Cortex of kidney (tissue), 1 donor: ENCODE measurements at places on chromosomes 7 and 10.

DNA sequence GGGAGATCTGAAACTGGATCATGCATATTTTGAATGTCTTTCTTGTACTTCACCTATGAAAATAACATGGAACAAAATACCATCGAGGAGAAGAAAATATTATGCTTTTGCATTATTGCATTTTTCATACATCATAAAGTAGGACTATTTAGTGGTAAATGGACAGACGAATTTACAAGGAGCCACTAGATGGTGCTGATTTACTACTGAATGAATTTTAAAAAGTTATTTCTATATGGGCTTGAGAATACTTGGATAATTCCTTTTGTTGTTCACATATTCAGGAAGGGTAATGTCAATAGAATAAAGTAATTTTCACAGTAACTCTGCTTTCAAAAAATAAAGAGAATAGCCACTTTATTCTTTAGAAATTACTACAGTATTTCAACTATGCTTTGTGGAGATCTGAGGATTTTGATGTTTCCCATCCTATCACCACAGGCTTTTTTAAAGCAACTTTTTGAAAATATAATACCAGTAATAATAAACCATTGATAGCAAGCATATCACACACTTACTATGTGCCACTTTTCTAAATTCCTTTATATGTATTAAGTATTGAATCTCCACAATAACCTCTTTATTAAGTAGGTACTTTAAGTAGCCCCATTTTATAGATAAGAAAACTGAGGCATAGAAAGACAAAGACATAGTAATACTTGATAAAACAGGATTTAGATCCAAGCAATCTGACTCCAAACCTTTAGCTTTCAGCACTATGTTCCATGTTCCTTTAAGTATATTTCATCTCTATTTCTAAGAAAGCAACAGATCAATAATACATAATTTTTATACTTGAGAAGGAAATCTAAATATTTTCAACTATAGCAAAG, 38.6 kb downstream of the NEBL start:
- no peak for DNase-seq

DNA sequence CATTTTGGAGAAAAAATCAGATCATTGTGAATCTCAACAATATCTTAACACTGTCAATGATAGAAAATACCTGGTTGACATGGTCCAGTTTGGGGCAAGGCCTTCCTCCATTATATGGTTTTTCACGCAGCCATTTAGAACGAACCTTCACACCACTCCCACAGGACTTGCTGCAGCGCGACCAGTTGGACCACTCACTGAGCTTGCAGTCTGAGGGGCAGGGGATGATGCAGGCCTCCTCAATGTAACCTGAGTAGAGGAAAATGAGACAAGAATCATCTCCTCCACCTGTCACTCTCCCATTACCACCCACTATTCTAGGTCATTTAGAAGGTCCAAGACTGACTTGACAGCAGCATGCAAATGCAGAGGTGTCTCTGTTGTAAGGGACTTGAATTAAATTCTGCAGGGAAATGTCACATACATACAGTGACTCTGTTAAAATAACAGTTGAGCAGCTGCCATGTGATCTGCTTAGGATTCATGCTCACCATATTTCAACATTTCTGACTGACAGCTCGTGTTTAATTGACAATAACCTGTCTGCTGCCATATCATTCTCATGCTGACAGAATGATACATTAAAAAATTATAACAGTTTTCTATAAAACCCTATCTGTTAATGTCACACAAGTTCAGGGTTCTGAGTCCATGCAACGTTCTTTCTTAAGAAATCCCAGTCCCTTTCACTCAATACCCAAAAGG, 403.0 kb downstream of the THSD7A start:
- no peak for DNase-seq

DNA sequence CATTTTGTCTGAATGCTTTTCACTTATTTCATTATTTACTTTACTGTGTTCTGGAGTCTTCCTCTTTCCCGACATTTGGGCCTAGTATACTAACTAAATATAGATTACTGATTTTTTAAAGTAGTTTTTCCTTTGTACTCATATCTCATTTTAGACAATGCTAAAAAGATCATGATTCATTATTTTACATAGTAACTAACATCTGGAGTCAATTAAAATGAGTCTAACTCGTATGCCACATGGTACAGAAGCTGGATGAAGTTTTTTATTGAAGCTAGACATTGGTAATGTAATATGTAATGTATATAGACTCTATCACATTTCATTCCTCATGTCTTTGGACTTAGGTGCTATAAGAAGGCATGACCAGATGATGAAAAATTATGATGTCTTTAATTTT, 156.3 kb upstream of the HGF start:
- no peak for DNase-seq

- no peak for DNase-seq
Observed at GRCh38 chr10:8508882-8509281, 454.4 kb downstream of the GATA3 start.

- no peak for DNase-seq
Observed at GRCh38 chr7:31091924-31092434, 39.9 kb downstream of the ADCYAP1R1 start.

GRCh38 chr7:51123322-51124019, 193.1 kb downstream of the COBL start:
- no peak for DNase-seq

DNA sequence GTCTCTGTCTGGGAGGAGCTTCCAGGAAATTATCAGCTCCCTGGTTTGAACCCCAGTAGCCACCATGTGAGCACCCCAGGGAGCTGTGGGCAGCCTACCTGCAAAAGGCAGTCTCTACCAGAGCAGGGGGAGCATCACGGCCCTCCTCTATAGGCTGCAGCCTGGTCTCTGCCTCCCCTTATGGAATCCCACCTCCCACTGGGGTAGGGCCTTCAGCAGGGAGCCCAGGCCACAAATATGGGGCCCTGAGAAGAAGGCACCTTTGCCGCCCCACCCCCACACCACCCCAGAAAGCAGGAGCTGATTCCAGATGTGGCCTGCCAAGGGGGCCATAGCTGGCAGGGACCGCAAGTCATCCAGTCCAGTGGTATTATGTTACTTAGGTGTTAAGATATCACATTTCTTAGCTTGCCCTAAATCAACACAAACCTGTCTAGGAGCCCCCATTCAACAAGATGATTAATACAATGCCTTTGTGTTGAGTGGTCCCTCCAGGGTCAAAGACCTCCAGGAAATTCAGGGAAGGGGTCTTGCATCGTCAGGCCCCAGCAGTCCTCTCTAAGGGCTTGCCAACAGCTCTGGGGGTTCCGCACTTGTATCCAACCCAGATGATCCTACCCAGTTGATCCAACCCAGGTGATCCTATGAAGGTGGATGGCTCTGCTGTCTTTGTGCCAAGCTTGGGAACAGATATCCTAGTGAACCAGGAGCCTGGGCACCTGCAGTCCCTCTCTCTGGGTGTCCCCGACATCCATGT, 114.9 kb downstream of the OAT start:
- DNase-seq: no peak
